NCI-H446 (cell line): ENCODE measurements at places on chromosomes 7 and 10.

- peak; percentile 13 for DNase-seq
Observed at GRCh38 chr7:117068511-117069145, 115.3 kb downstream of the ST7 start.

DNA sequence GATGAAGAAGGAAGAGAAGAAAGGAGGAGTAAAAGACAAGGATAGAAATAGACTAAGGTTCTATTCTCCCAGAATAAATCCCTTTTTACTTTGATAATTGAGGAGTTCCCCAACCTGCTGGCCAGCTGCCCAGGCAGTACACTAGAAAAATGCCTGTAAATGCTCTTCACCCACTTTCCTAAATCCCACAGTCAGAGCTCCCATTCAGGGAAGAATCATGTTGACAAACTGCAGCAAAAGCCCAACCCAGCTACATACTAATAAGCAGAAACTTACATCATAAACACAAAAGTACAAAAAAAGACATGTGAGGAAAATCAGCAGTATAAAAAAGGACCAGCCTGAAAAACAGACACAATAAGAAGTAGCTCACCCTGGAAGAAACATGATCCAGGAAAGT, 15.8 kb upstream of the KDM7A start:
- no peak for DNase-seq

GRCh38 chr7:28174901-28175661, 5.5 kb downstream of the JAZF1 start:
- no peak for DNase-seq

GRCh38 chr10:91313796-91314485, 93.5 kb downstream of the PCGF5 start:
- no peak for DNase-seq

- DNase-seq = no peak
Observed at GRCh38 chr7:33700001-33700899, 205.1 kb upstream of the BMPER start.

DNA sequence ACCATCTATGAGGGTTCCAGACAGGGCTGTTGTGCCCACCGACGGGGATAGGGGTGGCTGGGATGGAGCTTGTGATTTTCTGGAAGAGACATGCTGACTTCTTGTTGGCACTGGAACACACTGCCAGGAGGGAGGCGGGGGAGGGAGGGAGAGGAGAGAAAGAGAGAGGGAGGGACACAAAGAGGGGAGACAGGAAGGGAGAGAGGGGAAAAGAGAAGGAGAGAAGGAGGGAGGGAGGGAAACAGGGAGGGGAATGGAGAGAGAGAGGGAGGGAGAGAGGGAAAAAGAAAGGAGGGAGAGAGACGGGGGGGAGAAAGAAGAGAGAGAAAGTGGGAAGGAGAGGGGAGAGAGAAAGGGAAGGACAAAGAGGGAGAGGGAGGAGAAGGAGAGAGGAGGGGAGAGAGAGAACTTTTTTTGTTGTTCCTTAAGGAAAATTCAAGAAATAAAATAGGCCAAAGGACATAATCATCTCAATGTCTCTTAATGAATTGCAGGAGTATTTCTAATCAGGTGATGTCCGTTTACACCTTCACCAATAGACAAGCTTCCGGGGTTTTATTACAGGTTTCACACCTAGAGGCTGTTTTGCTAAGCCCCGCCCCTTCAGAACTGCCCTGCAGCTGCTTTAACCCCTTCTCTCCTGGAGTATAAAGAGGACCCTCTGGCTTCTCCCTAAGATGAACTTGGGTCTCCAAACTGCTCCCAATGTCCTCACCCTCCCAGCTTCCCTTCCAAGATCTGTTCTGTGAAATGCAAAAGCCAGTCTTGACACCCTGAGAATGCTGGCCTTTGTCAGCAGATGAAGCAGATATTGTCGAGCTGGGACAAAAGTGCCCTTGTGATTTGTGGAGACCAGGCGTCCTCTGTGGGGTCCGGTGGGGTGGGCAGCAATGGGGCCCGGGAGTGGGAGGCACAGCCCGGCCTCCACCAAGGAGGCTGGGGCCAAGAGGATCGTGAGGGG, 82.0 kb upstream of the GTF2IRD1 start:
- no peak for DNase-seq
